AG04450 (cell line): ENCODE measurements at places on chromosomes 7 and 10.

DNA sequence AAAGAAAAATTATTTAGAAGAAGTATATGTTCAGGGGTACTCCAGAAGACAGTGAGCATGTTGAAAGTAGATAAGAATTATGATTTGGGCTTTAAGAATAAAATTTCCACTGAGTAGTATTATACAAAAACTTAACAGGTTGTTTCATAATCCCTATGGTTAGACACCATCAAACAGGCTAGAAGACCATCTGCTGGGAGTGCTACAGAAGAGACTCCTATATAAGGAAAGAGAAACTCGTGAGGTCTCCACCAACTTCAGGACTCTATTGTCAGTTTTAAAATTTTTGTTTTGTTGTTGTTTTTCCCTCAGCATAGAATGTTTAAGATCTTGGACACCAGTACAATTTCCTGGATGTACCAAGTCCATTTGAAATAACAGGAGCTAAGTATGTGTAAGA is 13.1 kb downstream of the DNAJC1 start:
- no peak for DNase-seq

GRCh38 chr10:96450529-96451207 is 63.1 kb downstream of the TLL2 start:
- no peak for DNase-seq

- DNase-seq, result no peak
These were observed 125.6 kb upstream of the ZNF32 start for GRCh38 chr10:43774234-43774769.

- no peak for DNase-seq
These were observed 50.6 kb downstream of the ZNF438 start for GRCh38 chr10:30980951-30981616.

- peak; percentile 42 for DNase-seq
These were observed 6.6 kb downstream of the BBIP1 start for GRCh38 chr10:110912374-110912773.

DNA sequence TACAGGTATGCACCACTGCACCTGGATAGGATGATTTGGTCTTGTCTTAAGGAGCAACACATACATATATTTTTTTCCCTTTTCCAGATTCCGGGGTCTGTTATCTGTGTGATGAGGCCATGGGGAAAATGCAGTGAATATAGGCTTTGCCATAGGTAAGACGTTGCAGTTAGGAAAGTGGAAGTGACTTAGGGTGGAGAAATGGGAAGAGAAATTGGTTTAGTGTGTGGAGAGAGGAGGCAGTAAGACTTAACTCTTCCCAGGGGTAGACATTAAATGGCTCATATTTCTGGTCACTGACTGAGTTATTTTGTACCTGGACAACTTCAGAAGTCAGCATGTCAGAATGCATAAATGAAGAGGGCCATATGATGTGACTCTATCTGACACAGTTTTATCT is 66.7 kb downstream of the PFKFB3 start:
- no peak for DNase-seq

- no peak for DNase-seq
These were observed 4.2 kb downstream of the PARP12 start for GRCh38 chr7:140058517-140058916.

DNA sequence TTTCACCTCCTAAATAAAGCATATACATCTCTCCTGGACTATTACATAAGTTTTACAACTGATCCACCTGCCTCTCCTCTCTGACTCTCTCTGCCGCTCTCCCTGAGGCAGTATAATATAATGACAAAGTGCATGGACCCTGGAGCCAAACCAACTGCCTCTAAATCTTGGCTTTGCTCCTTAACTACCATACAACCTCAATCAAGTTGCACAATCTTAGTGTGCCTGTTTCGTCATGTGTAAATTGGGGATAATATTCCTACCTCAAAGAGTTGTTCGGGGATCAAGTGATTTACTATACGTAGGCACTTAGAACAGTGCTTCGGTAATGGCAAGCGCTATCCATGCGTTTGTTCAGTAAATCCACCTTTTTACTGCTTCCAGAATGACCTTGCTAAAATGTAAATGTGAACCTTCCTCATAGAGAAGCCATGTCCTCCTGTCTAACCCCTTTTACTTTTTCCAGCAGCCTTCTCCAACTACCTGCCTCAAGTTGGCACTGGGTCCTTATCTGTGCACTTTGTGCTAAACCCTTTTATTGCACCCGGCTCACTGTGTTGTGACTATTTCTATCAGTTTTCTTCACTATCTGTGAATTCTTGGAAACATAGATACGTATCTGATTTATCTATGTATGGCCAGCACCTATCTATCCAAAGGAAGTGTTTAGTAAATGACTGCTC is 30.6 kb upstream of the DLD start:
- DNase-seq, result no peak

DNA sequence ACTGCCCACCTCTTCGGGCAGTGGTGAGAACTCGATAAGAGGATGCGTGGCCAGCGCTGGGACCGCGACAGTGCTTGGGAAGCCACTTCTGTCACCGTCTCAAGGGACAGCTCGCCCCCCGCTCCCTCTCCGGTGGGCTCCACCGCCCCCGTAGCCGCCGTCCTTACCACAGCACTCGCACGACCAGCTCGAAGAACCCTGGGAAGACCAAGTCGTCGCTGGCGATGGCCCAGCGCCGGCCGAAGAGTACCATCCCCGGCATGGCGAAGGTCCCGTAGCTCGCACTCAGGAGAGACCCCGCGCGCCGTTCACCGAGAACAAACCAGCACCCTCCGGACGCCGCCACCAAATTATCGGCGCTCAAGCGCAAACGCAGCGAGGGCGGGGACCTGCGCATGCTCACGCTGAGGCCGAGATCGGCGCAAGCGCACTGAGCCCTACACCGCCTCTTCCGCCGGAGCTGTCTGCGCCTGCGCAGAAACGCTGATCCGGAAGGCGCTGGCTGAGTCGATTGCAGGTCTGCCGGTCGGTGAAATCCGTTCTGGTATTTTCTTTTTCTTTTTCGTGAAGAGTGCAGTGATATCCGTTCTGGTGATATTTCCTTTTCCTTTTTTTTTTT is at the start of gene DAGLB:
Gene DAGLB, minus strand, starts transcription at position 374 of the 619 bp plus-strand sequence. Its CDS starts 112 bp downstream, at position 262.
- DNase-seq, result peak; percentile 82

- no peak for DNase-seq
These were observed 58.9 kb upstream of the USP6NL start for GRCh38 chr10:11670381-11670780.

- DNase-seq, result no peak
These were observed 51.1 kb upstream of the OPN4 start for GRCh38 chr10:86603256-86603655.

DNA sequence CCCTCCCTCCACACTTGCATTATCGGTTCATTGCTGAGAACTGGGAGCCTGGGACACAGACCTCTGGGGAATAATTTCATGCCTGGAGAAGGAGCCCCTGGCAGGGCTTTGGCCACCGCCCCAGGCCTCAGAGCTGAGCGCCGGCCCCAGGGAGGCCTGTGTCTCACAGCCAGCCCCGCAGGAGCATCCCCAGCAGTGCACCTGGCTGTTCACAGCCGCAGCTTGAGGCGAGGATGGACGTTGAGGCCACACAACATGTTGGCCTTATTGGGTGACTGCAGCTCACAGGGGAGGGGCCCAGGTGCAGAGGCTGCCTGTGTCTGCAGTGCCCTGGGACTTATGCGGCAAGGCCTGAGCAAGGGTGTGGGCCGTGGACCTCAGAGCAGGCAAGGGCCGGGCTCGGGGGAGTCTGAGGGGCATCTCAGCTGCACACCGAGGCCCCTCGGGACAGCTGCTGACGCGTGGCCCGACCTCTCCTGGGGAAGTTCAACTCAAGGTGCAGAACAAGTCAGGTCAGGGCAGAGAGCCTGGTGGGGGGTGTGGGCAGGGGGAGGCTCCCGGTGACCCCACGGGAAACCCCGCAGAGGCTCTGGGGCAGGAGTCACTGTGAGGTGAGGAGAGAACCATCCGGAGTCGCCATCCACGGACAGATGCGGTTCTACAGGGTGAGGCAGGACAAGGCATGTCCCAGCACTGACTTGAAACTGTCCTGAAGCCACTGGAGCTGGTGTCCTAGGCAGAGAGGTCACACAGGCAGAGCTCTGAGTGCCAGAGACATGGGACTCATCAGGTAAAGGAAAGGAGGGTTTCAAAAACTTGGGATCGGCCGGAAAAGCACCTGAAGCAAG is 13.1 kb upstream of the UBE3C start:
- no peak for DNase-seq

- DNase-seq, result no peak
These were observed 50.3 kb downstream of the HTR5A start for GRCh38 chr7:155120460-155120859.

DNA sequence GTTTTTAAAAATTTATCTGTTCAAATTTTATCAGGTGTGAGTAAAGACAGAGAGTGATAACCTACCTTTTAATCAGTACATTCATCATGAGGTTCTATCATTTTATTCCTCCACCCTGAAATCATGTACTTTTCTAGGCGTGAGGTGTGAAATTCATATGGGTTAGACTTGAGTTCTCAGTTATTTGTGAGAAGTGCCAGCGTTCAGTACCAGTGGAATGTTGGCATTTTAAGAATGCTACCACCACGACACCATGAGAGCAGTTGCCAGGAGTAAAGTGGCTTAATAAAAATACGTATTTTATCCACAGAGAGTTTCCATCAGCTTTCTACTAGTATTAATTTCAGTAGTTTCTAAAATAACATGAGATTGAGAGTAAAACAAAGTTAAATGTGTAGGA is 104.1 kb upstream of the FERD3L start:
- DNase-seq, result no peak

DNA sequence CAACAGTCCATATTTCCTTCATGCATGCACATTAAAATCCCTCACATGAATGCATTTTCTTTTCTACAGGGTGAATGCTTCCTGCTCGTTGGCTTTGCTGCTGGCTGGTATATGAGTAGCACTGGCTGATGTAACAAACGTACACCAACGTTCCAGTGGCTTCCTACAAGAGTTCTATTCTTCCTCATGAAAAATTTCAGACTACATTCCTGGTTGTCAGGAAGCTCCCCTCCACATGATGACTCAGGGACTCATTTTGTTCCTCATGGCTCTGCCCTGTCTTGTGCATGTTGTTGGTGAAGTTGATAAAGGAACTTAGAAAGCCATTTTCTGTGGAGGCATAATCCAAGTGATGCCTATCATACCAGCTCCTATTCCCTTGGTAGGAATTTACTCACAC is 470.7 kb upstream of the KLF6 start:
- no peak for DNase-seq

DNA sequence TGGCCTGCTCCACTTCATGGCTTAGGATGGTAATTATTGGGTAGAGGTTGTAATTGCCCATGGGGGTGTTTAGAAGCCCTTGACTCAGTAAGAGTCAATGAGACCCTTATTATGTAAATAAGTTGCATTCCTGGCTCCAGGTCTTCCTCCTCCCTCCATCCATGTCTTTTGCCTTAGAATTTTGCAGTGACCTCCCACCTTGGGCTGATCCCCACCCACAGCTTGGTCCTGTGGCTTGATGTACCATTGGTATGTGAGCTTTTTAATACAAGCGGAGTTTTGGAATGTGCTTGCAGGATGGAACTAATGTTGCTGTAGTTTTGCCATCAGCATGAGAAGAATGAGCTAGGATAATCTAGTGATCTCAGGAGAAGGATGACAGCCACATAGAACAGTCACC is 73.2 kb upstream of the DGKI start:
- no peak for DNase-seq

GRCh38 chr10:43399320-43400310 is 9.4 kb downstream of the HNRNPF start:
- no peak for DNase-seq

DNA sequence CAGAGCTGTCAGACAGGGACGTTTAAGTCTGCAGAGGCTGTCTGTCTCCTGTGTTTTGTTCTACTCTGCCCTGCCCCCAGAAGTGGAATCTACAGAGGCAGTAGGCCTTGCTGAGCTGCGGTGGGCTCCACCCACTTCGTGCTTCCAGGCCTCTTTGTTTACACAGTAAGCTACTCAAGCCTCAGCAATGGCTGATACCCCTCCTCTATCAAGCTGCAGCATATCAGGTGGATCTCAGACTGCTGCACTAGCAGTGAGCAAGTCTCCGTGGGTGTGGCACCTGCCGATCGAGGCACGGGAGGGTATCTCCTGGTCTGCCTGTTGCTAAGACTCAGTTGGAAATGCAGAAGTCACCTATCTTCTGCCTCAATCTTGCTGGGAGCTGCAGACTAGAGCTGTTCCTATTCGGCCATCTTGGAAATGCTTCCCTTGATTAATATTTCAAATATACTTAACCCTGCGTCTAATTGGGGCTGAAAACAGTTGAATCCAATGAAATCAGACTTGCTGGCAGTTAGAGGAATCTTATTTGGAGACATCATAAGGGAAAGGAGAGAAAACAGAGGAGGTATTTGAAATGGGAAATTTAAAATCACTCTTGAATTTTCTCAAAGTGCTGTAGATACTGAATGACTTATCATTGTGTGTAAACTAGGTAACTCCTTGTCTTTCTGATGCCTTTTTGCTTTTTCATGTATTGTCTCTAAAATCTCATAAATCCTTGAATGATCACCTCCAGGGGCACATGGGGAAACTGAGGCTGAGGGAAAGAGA is 13.8 kb upstream of the CYP3A5 start:
- DNase-seq, result no peak

- DNase-seq, result no peak
These were observed 48.5 kb upstream of the ADGRA1 start for GRCh38 chr10:133039107-133039802.

GRCh38 chr7:115387137-115387536 is 465.2 kb downstream of the MDFIC start:
- no peak for DNase-seq

- no peak for DNase-seq
These were observed 274.7 kb upstream of the HGF start for GRCh38 chr7:82044497-82045080.

DNA sequence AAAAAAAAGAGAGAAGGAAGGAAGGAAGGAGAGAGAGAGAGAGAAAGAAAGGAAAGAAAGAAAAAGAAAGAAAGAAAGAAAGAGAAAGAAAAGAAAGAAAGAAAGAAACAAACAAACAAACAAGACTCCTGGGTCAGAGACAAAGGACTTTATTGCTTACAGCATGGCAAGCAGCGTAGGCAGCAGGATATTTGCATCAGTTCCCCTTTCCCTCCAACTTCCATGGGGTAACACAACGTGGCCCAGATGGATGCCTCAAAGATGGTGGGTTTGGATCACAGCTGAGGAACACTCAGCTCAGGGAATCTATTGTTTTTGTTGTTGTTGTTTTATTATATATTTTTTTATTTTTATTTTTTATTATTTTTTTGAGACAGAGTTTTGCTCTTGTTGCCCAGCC is 128.5 kb upstream of the VKORC1L1 start:
- DNase-seq, result no peak
